ENCODE measurements at places on chromosomes 12 and 14. TPM values are rescaled to one million over a fixed set of nuclear protein-coding genes. Genes with fewer than 3 reads are reported as not detected.
A peak's percentile ranks its signal among the peaks of the same experiment; 100 is the strongest.

The NXPH4 gene
- not detected for total RNA-seq

GRCh38 chr14:70585231-70585630 is 15.2 kb downstream of the MED6 start:
- DNase-seq, result no peak

GRCh38 chr14:21467616-21468015 is 9.1 kb downstream of the RAB2B start:
- no peak for DNase-seq

GRCh38 chr14:105249182-105250007 is 1.1 kb downstream of the BTBD6 start:
- no peak for DNase-seq

- DNase-seq, result no peak
Measured at GRCh38 chr14:31480156-31480555, 7.7 kb downstream of the GPR33 start.

DNA sequence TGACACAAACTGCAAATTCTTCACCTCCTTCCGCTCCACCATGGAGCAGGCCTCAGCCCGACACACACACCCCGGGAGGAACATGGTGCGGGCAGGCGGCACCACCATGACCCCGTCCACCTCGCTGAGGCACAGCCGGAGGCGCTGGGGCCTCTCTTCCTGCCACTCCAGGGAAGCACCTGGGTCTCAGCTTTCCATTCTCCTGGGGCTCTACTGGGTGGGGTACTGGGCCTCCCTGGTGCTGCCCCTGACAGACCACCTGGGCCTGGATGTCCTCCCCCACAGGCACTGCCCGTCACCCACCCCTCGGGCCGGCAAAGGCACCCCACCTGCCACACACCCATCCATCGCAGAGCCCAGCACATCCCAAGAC is 9.9 kb downstream of the AKT1 start:
- DNase-seq, result no peak

DNA sequence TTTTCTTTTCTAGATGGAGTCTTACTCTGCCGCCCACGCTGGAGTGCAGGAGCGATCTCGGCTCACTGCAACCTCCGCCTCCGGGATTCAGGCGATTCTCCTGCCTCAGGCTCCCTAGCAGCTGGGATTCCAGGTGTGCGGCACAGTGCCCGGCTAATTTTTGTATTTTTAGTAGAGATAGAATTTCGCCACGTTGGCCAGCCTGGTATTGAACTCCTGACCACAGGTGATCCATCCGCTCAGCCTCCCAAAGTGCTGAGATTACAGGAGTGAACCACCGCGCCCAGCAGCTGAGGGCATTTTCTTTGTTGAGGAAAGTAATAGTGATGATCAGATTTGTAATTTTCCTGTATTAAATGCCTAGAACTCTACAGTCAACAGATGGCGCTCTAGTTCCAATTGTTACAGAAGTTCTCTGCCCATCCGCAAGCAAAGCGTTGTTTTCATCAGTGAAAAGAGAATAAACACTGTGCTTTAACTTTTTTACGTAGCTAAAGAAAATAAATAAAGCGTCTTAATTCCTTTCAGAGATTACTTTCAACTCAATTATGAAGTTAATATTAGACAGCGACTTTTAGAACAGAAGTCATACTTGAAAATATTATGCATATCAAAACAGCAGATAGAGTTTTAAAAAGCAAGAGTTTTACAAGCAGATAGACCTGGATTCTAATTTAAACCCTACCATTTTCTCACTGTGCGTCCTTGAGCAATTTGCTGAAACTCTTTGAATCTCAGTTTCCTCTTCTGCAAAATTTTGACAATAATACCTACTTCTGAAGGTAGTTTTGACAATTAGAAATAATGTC is 335.1 kb downstream of the DUSP6 start:
- peak; percentile 47 for DNase-seq

DNA sequence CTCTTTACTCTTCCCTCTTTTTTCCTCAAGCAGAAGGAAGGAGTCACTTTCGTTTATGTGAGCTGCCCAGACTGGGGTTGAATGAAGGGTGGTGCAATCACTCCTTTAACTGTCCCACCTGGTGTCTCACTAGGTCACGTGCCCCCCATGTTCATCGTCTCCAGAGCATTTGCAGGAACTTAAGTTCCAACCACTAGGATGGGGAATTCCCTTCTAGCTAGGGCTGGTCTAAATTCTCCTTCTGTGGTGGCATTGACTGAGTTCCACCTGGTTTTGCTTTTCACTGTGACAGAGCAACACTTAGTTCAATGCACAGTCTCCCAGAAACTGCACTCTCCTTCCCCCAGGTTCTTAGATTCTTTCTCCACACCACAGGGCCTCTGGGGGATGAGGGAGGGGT is 9.5 kb downstream of the FANCM start:
- no peak for DNase-seq

- no peak for DNase-seq
Measured at GRCh38 chr14:51867741-51868140, 7.3 kb downstream of the GNG2 start.
